ENCODE measurements at places on chromosomes 6 and 20.
A peak's percentile ranks its signal among the peaks of the same experiment; 100 is the strongest.

DNA sequence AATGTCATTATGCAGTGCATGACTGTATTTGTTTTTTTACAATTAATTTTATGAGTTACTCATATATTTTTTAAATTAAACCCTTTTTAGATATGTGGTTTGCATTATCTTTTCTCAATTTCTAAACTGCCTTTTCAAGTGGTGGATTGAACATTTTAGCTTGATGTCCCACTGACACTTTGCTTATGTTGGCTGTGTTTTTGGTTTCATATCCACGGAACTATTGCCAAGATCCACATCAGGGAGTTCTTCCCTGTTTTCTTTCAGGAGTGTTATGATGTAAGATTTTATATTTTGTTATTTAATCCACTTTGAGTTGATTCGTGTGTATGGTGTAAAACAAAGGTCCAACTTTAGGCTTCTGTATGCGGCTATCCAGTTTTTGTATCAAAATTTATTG is 1144.9 kb upstream of the EYS start:
- no peak for DNase-seq

DNA sequence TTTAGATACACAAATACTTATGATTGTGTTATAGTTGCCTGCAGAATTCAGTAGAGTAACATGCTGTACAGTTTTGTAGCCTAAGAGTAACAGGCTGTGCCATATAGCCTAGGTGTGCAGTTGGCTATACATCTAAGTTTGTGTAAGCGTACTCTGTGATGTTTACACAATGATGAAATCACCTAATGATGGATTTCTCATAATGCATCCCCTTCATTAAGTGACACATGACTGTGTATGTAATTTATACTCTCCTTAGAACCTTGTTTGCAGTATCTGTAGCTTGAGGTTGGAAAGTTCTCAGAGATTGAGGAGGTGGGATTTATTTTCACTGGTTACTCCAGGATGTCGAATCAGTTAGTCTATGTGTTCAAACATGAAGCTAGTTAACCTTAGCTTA is 67.0 kb upstream of the TMEM30A start:
- peak; percentile 15 for DNase-seq

DNA sequence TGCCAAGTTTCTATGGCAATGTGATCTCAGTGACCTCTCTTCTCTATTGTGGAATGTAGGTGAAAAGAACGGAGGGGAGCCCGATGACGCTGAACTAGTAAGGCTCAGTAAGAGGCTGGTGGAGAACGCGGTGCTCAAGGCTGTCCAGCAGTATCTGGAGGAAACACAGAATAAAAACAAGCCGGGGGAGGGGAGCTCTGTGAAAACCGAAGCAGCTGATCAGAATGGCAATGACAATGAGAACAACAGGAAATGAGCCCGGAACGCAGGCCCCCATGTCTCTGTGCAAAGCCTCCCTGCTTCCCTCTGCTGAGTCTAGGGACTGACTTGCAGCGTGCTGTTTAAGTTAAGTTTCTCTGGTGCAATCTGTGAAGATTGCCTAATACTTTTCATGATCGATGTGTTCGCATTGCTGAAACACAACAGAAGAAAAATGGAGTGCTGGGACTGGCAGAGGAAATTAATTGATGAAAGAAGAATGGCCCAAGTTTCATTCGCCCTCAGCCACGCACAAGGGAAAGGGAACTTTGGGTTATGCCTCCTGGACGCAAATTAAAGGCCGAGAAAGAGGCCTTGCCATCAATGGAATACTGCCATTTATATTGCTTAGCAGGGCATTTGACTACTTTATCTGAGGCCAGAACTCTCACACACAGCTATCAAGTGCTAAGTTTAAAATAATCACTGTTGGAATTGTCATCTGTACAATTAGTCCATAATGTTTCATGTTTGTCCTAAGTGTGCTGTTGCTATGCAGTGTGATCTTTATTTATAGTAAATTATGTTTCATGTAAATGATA is 146.4 kb downstream of the AKAP7 start:
- no peak for DNase-seq

DNA sequence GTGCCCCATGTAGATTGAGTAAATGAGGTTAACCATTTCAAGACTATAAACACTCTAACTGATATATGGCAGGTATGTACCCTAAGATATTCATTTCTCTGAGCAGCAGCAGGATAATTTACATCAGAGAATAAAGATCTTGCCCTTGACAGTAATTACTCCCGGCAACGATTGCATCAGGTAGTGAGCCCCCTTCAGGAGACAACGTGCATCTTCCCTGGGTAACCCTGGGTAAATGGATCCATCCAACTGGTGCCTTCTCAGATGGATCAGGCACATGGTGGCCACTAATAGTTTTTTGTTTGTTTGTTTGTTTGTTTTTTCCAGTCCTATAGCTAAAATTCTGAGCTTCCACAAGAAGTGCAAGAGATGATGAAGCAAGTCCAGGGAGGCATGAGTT is 469.4 kb upstream of the SLC35B3 start:
- no peak for DNase-seq

DNA sequence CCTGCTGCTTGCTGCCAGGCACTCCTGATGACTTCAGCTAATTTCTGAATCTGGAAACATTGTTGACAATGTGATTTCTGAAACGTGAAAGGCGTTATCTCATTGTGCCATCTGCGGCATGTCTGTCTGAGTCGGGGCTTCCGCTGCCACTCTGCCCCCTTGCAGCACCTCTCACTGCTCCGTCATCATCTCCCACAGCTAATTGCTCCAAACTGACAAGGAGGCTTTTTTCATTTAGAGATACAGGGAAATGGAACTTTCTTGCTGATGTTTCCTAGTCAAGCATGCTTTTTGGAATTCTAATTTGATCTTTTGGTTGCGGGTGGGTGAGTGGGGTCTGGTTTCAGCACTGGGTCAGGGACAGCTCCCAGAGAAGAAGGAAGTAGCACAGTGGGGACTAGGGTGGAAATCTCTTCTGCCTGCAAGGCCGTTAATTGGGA is 233.5 kb downstream of the DHX35 start:
- DNase-seq = no peak

DNA sequence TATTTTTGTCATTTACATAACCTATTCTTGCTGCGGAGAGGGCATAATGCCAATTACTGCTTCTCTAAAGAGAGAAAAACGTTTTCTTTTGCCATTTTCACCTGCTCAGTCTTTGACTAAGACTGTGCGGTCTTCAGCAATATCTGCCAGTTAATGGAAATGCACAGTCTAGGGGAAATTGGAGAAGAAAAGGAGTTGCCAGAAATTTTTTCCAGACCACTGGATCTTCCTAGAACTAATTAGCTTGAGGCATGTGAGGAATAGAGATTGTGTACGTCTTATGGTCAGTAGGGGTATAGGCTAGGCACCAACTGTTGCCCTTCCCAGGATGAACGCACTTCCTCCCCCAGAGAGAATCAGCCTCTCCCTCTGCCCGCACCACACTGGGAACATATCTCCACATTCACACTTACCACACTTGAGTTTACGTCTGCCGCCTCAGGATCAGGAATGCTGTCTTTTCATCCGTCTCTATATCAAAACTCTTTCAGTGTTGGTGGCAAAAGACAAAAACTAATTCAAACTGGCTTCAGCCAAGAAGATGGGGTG is 67.9 kb upstream of the E2F3 start:
- DNase-seq = no peak

- no peak for DNase-seq
Measured at GRCh38 chr6:7998103-7998725, 66.0 kb downstream of the BLOC1S5 start.

DNA sequence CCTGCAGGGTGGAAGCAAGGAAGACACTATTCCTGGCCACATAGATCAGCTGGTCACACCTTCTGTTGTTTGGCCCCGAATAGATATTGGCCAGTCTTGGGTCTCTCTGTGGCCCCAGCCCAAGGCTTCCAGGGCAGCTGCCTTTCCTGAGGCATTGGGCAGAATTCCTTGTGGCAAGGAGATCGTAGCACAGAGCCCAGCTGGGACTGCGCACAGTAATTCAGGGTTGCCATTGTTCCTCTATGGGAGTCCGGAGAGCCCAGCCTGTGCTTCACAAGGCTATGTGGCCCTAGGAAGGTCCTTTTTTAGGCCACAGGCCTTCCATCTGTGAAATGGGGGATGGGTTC is 6.9 kb downstream of the SGK2 start:
- DNase-seq = no peak

DNA sequence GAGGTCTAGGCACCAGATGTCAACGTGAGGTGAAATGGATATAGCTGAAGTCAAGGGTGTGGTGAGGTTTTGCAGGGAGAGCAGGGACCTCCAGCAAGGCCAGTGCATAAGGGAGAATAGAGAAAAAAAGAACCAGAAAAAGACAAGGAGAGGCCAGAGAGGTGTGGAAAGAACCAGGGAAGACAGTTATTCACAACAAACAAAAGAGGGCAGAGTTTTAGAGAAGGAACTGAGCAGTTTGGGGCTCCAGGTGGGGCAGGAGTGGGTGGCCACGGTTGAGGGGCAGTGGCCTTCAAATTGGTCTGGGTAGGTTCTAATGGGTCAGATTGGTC is 11.6 kb upstream of the NQO2 start:
- no peak for DNase-seq

DNA sequence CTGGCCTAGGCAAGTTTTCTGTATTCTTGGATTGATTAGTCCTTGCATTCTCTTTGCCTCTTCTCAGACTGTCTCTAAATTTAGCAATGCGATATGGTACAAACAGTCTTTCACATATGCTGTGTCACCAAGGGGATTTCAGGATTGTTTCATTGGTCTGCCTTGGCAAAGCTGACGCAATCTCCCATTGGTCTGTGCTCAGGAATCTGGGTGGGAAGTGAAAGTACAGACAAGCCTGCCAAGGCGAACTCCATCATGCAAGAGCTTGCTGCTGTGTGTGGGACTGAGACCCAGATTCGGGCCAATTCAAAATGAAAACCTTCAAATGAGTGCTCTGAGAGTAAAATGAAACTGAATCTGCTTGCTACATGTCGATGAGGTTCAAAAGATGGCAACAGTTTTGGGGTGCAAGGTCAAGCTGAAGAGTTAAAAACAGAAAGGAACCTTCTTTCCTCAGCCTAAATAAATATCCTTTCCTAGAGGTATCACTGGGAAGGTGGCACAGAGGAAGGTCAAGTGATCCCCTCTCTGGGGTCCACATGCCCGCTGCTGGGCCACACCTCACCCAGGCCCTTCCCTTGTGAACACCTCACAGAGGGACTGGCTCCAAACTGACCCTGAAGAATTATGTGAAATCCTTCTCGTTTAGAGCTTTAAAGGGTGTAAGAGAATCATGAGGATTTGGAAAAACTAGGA is 198.8 kb upstream of the PREP start:
- no peak for DNase-seq

GRCh38 chr6:20180935-20181334 is 31.3 kb downstream of the MBOAT1 start:
- DNase-seq = no peak

- DNase-seq = no peak
Measured at GRCh38 chr6:2950713-2951112, 20.7 kb downstream of the SERPINB6 start.

- no peak for DNase-seq
Measured at GRCh38 chr6:117986396-117986795, 79.3 kb downstream of the SLC35F1 start.

DNA sequence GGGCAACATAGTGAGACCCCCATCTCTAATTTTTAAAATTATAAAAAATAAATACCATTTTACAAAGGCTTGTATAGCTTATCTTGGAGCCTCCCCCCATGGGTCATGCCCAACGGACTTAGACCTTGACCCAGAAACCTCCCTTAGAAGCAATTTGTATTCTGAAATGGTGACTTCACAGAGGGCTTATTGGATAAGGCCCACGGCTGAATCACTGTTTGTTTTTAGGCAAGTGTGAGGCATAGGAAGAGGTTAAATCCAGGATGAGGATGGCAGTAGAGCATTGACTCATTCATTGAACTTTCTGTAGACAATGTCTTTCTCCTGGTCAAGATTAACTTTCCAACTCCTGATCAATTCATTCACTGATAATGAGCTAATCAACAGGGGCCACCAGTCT is 6.2 kb upstream of the SNAI1 start:
- DNase-seq = no peak

DNA sequence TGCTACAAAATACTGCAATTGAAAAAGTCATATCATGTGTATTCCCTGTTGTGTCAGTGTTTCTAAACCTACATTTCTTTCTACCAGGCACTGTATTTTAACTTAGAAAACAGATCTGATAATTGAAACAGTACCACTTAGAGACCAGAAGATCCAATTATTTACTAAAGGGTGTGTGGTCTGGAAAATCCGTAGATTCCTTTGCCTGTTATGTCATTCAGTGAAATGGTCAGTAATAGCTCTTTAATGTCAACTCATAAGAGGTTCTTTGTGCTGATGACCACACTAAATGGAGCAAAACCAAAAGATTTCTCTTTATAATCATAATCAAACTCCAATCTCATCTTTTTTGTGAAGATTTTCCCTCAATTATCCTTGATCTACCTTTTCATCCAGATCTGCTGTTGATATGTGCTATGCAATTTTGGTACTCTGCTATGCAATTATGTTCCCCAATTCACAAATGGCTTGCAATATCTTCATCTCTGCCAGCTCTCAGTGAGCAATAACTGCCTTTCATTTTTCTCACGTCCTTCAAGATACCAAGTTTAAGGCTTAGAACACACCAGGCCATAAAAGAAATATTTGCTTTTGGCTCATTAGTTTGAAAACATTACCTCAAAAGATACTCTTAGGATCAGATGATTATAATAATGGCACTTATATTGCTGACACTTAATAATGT is 165.5 kb downstream of the MOXD1 start:
- DNase-seq = no peak

GRCh38 chr6:16982807-16983206 is 119.0 kb upstream of the STMND1 start:
- DNase-seq = no peak

DNA sequence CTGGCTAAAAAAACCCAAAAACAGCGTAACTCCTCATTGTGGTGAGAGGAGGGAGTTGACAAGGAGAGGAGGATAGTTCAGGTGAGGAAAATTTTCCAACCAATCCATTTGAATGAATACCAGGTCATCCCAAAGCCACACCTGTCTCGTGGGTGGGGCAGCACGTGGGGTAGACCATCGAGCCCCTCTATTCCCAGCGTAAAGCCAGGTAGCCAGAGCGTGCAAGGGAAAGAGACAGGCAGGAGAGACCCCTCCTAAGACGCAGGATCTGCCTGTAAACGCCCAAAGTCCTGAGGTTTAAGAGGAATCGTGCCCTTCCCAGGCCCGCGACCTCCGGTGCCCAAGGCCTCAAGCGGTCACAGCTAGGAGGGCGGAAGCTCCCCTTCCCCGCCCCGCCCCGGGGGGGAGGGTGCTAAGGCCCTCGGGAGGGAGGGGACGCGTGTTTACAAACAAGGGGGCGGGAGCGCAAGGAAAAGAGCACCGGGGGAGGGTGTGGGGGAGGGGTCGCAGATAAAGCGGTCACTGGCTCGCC is 712 bp downstream of the RXRB start:
- DNase-seq = no peak

GRCh38 chr20:34689486-34689885 is 12.6 kb upstream of the PIGU start:
- no peak for DNase-seq

GRCh38 chr6:90460051-90460450 is 126.8 kb downstream of the MAP3K7 start:
- DNase-seq = no peak

GRCh38 chr6:163423696-163424095 is 9.2 kb downstream of the QKI start:
- no peak for DNase-seq

GRCh38 chr6:3433005-3433404 is 23.8 kb downstream of the SLC22A23 start:
- DNase-seq = no peak

Data from NCI-H2081 treated with DMSO at 0.1 percent for 48 hours (cell line).